ENCODE measurements at places on chromosomes 6 and 20. TPM values are rescaled to one million over a fixed set of nuclear protein-coding genes. Genes with fewer than 3 reads are reported as not detected.

The RIPOR3 gene
- total RNA-seq: not detected

The C6orf89 gene
- total RNA-seq: 22.4 TPM

The ZSCAN16 gene
- total RNA-seq: 7.9 TPM

The REM1 gene
- not detected for total RNA-seq

The CHD6 gene
- total RNA-seq: 17.6 TPM

DNA sequence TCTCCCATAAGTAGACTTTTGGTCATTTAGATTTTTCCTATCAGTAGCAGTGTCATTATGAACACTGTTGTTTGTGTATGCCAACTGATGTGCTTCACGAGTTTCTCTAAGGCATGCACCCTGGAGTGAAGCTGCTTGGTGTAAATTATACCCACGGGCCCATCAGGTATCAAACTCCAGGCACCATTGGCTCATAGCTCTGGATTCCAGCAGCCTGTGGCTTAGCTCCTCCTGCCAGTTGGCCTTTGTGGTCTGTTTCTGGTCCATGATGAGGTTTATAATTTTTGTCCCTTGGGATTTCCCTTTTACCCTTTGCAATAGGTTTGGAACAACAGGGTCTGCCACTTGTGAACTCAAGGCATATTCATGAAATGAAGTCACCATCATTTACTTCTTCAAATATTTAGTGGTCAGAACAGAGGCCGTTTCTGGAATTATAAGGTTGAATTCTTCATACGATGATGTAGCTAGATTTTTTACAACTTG lies 350.5 kb downstream of the PRL start:
- no peak for DNase-seq

GRCh38 chr6:143863771-143864170 lies 503 bp upstream of the ZC2HC1B start:
- DNase-seq: no peak

DNA sequence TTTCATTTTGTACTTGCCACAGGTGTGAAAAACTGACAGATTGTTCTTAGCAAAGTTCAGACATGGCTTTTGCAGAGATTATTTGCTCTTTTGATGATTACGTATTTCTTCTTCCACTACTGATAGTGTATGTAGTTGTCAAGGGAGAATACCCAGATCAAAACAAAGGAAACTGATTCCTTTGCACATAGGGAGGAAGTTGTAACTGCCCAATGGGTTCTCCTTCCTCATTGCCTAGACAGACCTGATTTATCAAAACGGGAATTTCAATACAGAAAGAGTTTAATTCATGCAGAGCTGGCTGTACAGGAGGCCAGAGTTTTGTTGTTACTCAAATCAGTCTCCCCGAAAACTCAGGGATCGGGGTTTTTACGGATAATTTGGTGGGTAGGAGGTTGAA lies 214.7 kb downstream of the BCAS1 start:
- no peak for DNase-seq

DNA sequence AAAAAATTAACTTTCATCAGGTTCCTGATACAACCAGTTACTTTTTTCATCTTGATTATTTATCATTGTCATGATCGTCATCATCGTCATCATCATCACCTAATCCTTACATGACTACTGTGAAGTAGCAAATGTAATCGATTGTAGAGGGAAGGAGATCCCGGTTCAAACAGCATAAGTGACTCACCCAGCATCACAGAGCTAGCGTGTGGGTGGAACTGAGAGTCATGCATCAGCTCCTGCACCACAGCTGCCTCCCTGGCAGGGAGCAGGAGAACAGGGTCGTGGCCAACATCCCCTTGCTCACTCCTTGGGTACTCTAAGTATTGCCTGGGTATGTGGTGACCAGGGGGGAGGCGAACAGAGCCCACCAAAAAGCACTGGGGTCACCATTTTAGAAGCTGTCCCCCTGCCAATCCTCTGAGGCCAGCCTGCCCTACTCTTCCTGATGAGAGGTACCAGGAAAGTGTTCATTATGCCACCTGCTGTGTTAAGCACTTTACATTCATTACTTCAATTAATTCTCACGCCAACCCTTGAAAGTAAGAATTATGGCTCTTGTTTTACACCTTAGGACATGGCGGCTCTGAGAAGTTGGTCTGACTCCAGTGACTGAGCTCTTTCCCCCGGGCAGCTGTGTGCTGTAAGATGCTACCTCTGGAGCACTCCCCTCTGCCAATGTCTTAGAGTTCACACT lies 425.2 kb downstream of the CD83 start:
- no peak for DNase-seq

GRCh38 chr20:58330687-58331086 lies 21.2 kb downstream of the RAB22A start:
- DNase-seq: no peak

DNA sequence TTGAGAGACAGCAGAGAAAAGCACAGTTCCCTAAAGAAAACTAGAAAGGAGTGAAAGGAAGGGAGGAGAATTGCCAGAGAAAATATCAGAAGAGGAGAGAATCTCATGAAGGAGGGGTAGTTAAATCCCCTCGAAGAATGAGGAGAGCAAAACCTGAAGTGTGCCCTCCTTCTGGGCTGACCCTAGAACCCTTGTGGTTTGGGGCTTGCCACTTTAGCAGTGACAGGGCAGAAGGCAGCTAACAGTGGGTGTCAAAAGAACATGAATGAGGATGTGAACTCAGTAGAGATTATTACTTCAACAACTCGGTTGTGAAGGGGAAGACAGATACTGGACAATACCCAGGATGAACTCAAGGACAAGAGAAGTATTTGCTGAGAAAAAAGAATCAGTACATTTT lies 73.6 kb downstream of the RALGAPA2 start:
- no peak for DNase-seq

- no peak for DNase-seq
Observed at GRCh38 chr6:16956361-16956760, 145.5 kb upstream of the STMND1 start.

GRCh38 chr6:166747644-166748595 lies 120.9 kb upstream of the RPS6KA2 start:
- DNase-seq: no peak

- no peak for DNase-seq
Observed at GRCh38 chr6:140546640-140547039, 1172.2 kb upstream of the CITED2 start.

Measured in NCI-H460 (cell line).